NCI-H460 (cell line): ENCODE measurements at places on chromosomes 4 and X. TPM values are rescaled to one million over a fixed set of nuclear protein-coding genes. Genes with fewer than 3 reads are reported as not detected.

DNA sequence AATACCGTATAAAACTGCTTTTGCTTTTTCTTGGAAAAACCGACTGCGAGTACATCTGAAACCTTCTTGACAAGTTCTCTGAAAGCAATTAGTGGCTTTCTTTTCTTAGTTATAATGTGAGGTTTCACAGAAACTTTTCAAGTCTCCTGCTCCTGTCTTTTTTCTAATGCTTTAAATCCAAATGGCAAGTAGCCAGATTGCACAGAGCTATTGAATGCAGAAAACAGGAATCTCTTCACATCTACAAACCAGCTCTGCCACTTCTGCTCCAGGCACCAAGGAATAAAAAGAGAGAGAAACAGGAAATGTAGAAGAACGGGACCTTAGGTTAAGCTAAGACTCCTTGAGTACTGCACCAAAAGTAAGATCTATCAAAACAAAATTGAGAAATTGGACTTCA, 267.3 kb upstream of the TET2 start:
- no peak for DNase-seq

DNA sequence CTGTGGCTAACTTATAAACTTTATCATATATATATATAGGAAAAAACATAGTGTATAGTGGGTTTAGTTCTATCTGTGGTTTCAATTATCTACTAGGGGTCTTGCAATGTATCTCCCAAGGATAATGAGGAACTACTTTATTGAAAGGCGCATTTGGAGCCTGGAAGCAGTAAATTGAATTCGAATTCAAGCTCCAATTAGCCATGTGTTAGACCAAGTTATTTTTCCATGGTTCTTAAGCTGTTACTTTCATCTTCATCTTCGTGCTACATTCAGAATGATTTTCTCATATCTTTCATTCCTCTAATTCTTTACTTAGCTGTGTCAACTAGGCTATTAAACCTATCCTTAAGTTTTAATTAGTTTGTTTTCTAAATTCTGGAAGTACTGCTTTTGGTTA, 27.2 kb upstream of the MANBA start:
- DNase-seq = no peak

DNA sequence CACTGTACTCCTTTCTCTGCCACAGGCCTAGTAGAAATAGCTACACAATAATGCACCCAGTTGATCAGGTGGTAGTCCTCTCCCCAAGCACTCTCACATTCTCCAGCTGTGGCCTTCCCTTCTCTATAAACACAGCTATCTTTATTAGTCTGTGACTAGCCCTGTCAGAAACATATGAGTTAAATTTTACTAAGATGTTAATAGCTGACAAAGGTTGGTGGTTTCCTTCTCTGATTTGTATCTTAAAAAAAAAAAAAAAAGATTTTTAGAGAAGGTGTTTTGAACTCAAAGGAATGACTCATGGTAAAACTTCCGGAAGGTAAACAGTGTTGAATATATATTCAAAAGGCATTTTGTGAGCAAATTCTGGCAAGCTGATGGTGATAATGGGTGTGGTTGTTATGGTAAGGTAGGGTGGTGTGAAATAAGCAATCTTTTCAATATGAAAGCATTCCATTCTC, 327.4 kb downstream of the PPP3CA start:
- DNase-seq = peak; percentile 48

GRCh38 chr4:41882625-41883347, 52.4 kb upstream of the TMEM33 start:
- peak; percentile 22 for DNase-seq

GRCh38 chr4:14829795-14830194, 172.5 kb upstream of the CPEB2 start:
- DNase-seq = no peak

GRCh38 chr4:110615353-110616237, 7.3 kb downstream of the PITX2 start:
- DNase-seq = no peak

DNA sequence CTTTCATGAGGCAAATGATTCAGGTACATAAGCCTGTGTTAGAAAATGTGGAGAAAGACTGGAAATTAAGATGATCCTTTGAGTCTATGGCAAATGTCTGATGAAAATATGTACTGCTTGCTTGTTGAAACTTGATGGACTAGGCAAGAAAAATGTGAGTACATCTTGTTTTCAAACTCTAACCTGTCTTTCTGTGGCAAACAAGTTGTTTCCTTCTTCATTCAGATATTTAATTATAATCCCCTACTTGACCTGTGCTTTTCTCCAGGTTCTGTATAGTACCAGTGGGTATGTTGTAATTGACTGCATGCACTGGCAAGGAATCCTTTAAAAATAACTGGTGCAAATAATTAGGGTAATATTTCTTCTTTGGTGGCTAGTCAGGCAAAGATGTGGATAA, 136.7 kb downstream of the ARHGAP24 start:
- no peak for DNase-seq

- no peak for DNase-seq
Observed at GRCh38 chr4:74970577-74970976, 37.7 kb downstream of the PARM1 start.

DNA sequence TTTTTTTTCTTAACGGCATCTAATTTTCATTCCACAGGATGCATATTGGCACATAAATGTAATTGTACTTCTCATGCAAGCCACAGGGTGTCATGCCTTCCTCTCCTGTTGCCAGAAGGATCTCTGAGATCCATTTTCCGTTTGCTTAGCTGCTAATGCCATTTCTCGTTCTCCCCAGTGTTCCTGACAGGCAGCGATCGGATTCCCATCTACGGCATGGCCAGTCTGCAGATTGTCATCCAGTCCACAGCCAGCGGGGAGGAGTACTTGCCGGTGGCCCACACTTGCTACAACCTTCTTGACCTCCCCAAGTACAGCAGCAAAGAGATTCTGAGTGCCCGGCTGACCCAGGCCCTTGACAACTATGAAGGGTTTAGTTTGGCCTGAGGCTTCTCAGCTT, 8.9 kb upstream of the NAP1L5 start:
- DNase-seq = peak; percentile 51

DNA sequence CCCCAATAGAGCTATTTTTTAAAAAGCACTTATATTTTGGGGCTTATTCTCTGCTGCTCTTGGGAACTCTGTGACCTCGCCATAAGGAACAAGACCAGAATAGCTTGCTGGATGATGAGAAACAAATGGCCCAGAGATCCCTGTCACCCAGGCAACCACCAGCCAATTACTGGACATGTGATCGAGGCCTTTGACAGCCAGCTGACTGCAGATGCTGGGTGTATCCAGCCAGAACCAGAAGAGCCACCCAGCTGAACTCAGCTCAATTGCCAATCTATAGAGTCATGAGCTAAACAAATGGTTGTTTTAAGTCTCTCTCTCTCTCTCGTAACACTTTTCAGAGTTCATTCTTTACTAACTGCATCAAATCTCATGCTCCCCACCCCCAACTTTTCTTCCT, 24.4 kb upstream of the CITED1 start:
- DNase-seq = no peak

DNA sequence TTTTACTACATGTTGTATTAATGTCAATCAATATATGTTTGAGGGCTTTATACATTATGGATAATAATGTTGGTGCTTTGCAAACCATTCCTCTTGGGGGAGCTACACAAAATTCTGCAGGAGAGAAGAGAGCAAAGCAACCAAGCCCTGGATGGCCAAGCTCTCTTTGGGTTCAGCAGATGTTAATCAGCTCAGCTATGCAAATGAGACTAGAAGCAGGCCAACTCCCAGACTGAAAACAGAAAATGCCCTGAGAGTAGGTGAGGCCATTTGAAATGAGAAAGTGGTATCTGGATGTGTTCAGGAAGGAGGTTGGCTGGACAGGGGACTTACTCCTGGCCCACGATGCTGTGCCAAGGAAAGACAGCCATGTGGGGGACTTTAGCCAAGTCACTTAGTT, 387.0 kb downstream of the BCOR start:
- DNase-seq = no peak

DNA sequence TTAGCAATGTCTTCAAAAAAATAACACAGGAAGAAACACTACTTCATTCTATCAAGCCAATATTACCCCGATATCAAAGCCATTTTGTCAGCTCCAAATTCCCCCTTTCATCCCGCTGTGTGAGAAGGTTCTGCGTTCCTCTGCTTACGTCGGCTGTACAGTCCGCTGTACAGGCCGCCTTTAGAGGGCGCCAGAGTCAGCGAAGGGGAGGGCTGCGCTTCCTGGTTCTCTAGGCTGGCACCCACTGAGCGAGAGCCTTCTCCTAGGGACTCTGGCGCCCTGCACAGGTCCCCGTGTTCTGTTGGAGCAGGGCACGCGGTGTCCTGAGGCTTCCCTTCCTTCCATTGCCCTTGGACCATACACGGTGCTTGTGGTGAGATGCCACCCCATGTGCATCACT, 25.3 kb upstream of the CT45A1 start:
- peak; percentile 26 for DNase-seq

DNA sequence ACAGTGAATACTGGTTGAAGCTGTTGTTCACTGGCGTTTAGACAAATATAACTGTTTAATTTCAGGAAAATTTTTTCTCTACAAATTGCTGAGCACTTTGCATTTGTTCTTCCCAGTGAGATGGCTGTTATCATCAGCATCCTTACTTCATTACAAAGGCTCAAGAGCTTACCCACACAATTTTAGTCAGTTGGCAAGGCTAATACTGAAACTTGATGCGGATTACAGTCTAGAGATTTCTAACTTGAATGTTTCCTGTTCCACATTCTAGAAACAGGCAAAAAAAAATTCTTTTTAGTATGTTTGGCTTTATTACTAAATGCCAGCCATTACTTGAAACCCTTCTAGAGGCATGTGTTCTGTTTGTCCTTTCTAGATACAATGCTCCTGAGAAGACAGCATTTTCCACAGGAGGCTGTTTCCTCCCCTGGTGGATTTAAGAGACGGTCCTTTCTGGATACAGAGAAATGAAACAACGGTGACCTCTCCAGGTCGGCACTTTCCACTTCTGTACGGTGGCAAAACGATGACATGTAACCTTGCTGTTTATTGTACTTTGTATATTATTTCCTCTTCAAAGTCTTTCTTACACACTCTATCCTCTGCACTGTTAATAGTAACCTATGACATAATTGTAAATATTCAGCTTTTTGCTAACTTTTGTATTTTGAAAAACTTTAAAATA, 80.9 kb downstream of the RFC1 start:
- no peak for DNase-seq

DNA sequence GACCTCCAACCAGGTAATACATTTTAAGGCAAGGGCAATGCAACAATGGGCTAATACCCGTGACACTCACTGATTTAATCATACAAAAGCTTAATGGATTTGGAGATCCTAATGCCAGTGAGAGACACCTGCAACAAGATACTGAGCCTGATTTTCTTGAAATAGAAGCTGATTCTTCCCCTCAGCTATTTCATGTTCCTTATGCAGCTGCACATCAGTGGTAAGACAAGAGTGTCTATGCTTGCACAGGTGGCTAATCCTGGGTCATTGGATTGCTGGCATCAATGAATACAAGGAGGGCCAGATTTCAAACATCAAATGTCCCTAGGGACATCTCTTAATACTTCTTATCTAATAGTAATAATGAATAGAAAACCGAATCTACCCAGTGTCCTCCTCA, 139.7 kb downstream of the PPARGC1A start:
- DNase-seq = no peak

GRCh38 chr4:183691897-183692296, 32.8 kb downstream of the TRAPPC11 start:
- DNase-seq = no peak

- DNase-seq = no peak
Observed at GRCh38 chr4:126807132-126807531, 825.6 kb upstream of the INTU start.

- no peak for DNase-seq
Observed at GRCh38 chrX:34866646-34867045, 76.0 kb upstream of the FAM47B start.

DNA sequence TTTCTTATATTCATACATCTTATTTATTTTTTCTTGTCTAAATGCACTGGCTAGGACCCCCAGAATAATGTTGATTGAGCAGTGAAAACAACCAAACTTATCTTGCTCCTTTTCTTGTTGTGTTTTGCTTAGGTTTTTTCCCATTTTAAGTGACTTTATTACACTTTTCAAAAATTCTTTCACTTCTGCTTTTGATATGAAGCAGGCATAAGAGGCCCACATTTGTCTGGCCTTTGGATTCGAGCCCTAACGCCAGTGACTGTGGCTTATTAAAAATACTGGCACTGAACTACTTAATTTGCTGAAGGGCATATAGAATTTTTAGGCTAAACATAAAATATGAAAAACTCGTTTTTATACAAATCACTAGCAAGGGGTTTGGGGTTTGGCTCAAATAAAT, 197.0 kb downstream of the ASB9 start:
- no peak for DNase-seq

- no peak for DNase-seq
Observed at GRCh38 chr4:48340276-48340964, 909 bp upstream of the SLAIN2 start.

- no peak for DNase-seq
Observed at GRCh38 chr4:80257851-80258250, 8.6 kb upstream of the FGF5 start.

DNA sequence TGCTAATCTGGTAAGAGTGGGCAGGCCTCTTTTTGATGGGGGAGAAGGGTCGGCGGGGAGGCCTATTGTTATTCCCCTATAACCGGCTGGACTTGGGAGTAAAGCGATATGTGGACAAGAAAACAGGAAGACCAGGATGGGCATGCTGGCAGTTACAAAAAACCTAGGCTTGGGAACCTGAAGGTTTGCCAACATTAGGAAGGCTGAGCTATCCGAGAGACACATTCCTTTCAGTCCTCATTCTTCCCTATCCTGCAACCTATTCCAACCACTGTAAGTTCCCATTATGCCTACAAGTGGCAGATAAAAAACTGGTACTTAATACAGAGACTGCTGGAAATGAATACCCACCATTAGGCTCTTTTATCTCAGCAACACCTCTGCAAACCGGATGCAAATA, 32.4 kb upstream of the CT47C1 start:
- DNase-seq = no peak

DNA sequence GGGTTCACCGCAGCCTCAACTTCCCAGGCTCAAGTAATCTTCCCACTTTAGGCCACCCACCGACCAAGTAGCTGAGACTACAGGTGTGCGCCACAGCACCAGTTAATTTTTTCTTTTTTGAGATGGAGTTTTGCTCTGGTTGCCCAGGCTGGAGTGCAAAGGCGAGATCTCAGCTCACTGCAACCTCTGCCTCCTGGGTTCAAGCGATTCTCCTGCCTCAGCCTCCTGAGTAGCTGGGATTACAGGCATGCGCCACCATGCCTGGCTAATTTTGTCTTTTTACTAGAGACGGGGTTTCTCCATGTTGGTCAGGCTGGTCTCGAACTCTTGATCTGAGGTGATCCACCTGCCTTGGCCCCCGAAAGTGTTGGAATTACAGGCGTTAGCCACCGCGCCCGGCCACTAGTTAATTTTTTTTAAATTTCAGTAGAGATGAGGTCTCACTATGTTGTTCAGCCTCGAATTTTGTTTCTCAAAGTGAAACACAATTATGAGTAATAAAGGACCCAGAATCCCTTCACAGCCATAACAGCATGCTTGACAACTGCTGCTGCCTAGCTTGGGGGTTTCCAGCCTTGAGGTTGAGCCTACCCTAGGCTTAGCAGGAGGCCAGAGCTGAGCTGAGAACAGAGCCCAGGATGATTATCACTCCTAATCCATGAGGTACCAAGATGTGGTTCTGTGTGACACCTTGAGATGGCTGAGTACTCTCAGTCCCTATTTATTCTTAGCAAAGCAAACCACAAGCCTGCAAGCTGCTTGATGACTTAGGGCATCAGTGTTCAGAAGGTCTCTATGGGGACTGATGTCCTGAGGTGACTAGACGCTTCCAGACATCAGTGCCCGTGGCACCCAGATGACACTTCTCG, 41.6 kb upstream of the NKRF start:
- no peak for DNase-seq

RWDD4 gene
- 46.1 and 49.5 TPM in 2 replicates for total RNA-seq

CCDC158 gene
- total RNA-seq = not detected in 2 replicates

CETN2 gene
- 31.8 and 37.7 TPM in 2 replicates for total RNA-seq

PLXNB3 gene
- total RNA-seq = 3.3 and 4.9 TPM in 2 replicates

PAGE1 gene
- total RNA-seq = not detected in 2 replicates

PACRGL gene
- total RNA-seq = 21.0 and 21.9 TPM in 2 replicates
